ENCODE measurements at places on chromosomes 7 and 10. TPM values are rescaled to one million over a fixed set of nuclear protein-coding genes. Genes with fewer than 3 reads are reported as not detected.

Gene MSMB
- total RNA-seq, result not detected

Gene REEP3
- 36.7 TPM for total RNA-seq

Gene HOXA6
- total RNA-seq, result 1.6 TPM

Gene TMEM130
- 0.61 TPM for total RNA-seq

- DNase-seq, result no peak
- H3K27ac ChIP-seq, result no peak overlapping the region
- H3K36me3 ChIP-seq, result peaks cover 6% of the 10 kb centered on the region
- no peak overlapping the region for H3K4me3 ChIP-seq
- peaks cover 22% of the 10 kb centered on the region for H3K4me1 ChIP-seq
- H3K27me3 ChIP-seq, result no peaks in the 10 kb centered on the region
These were observed 106.6 kb downstream of the RAPGEF5 start for GRCh38 chr7:22250390-22250789.

- no peaks in the 10 kb centered on the region for H3K27me3 ChIP-seq
- no peak for DNase-seq
- no peak overlapping the region for H3K4me3 ChIP-seq
- no peaks in the 10 kb centered on the region for H3K36me3 ChIP-seq
- no peak overlapping the region for H3K27ac ChIP-seq
These were observed 41.4 kb upstream of the AP5Z1 start for GRCh38 chr7:4733936-4734528.

DNA sequence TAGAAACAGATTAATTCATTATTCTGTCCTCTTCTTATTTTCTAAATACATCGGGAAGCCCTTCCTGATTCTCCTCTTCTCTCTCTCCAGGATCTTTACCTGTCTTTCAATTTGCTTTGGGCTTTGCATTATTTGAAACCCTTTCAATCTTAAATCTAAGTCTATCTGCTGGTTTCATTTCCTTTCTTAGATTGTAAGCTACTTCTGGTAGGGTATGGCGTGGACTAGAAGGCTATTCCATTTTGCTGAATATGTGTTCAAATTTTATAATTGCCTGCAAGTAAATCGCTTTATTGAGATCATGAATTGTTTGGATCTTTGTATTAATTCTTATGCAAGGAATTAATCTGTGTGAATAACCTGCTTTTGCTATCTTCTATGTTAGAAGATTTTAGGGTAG lies 11.1 kb downstream of the STAM start:
- H3K4me3 ChIP-seq, result no peak overlapping the region
- no peak for DNase-seq
- H3K36me3 ChIP-seq, result peaks cover 36% of the 10 kb centered on the region
- H3K27ac ChIP-seq, result no peak overlapping the region
- peaks cover 19% of the 10 kb centered on the region for H3K4me1 ChIP-seq
- H3K27me3 ChIP-seq, result no peaks in the 10 kb centered on the region
